ENCODE measurements at places on chromosomes 7 and 10.

DNA sequence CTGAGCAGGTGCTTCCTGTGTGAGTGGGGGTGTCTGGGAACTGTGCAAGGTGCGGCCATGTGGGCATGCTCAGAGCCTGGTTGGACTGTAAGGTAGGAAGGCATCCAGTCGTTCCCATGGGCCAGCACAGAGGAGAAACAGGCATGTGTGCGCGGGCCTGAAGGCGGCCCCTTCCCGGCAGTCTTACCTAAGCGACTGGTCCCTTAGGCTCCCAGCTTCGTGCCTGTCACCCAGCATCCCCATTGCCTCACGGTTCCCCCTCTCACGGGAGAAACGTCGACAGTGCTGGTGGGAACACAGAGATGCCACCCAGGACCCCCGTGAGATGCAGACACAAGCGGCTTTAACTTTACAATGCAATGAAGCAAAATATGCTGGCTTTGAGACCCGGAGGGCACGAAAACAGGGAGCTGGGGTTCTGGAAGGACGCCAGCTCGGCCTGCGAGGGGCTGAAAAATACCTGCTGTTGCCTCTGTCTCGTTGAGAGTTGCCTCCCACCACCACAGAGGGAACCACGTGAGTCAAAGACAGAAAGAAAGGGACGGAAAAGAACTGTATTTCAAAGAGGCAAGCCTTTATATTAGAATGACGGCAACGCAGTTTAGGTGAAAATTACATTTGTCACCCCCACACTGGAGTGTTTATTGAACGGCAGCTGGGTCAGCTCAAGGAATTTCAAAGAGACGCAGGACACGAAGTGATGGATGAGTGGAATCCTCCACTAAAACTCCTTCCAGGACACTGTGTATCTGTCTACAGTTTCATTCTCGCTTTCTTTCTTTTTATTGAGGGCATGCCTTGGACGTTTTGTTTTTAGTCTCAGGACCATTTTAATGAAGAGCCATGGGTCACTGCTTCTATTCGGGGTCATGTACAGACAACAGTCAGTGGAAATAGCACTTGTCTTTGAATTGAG, 128.4 kb downstream of the DNAJB6 start:
- DNase-seq: no peak

DNA sequence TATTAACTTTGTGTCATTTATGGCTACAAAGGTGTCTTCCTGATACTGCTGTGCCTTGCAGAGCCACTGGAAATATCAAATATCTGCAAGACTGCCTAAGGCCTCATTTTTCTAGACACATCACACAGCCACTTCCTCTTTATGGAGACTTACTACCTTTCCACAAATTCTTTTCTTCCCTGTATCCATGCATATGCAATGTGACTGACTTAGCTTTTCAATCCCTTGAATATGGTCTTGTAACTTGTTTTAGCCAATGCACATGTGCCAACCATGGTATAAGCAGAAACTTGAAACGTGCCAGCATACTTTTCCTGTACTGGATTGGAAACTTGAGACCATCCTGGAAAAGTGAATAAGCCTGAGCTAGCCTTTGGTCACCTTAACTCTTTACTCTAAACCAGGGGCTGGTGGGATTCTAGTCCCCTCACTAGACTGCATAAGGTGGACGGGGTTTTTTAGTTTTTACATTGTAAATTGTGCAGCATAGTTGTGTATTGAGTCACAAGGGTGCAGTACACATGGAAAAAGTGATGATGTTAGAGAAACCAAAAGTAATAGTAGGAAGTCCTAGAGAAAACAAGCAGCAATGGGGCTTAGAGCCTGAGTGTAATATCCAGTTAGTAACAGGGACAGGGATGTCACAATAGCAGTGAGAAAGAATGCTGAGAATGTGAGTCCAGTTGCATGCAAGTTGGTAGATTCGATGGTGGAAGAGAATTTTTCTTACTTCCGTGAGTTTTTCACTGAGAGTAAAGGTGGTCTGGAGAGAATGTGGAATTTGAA, 879.5 kb downstream of the SORCS1 start:
- DNase-seq: no peak

- no peak for DNase-seq
These were observed 43.9 kb downstream of the HIP1 start for GRCh38 chr7:75694638-75695399.

DNA sequence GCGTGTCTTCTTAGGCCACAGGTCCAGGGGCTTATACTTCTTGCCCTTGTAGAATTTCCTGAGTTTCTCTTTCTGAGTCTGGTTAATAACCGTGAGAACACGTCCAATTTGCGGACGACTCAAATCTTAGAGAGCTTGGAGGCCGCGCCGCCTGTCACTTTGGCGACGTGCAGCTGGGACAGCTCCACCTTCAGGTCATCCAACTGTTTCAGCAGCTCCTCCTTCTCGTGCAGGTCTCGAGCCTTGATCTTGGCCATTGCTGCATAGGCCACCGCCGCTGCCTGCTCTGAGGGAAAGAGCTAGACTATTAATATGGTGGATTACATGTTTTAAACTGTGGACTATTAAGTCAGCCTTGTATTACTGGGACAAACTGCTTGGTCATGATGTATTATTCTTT, 26.9 kb downstream of the EVX1 start:
- no peak for DNase-seq

DNA sequence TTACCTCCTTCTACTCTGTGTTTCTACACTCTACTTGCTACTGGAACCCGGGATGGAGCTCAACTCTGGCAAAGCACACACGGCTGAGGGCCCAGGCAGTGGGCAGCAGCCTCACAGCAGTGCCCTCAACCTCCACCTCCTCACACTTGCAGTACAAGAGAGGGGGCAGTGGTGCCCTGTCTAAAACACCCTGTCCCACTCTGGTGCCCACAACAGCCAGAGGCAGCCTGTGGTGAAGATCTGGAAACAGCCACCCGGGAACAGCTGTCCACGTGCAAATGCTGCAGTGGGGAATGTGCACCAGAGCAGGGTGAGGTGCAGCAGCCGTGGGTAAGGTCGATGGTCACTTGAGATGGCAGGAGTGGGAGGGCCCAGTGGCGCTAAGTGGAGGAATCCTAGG, 13.7 kb downstream of the MAT1A start:
- DNase-seq: no peak

DNA sequence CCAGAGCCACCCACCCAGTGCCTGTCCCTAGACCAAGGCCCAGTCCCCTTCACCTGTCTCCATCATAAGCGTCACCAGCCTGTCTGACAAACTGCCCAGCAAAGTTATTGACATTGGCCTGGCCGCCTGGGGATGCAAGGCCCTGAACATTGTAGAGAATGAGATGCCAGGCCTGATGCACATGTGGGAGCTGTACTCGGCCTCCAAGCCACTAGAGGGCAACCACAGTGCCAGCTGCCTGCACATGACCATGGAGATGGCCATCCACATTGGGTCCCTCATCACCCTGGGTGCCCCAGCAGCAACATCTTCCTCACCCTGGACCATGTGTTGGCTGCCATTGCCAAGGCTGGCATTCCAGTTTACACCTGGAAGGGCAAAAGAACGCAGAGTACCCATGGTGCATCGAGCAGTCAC, 63.7 kb upstream of the ANTXRL start:
- DNase-seq: no peak

DNA sequence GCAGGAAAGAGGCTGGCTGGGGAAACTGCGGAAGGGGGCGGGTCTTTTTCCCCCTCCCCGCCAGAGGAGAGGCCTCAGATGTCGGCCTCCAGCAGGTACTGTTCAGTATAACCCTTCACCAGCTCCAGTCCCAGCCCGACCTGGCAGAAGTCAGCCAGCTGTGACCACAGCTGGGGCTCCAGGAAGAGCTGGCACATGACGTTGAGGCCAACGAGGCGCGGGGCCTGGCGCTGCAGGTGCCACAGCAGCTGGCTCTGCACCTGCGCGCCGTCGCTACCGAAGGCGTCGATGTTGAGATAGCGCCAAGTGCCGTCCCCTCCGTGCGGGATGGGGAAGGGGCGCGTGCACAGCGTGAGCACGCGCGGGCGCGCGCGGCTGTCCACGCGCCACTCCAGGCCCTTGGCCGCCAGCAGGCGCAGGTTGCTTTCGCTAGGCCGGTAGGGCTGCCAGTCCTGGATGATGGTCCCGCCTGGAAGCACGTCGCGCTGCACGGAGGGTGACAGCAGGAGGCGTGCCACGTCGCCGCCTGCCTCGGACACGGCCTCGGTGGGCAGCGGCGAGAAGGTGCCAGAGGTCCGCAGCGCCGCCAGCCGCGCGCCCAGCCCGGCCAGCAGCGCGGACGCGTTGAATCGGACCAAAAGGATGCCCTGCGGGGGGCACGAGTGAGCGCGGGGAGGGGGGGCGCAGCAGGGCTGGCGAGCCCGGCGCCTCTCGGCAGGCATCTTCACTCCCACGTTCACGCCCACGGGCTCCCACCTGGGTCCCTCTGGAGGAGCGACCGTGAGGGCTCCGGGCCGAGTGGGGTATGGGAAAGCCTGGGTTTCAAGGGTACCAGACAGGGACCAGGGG, 6.9 kb upstream of the VGF start:
- peak; percentile 61 for DNase-seq

- no peak for DNase-seq
These were observed 53.8 kb downstream of the TAX1BP1 start for GRCh38 chr7:27793780-27794179.

- DNase-seq: no peak
These were observed 31.1 kb downstream of the PLXDC2 start for GRCh38 chr10:19847321-19847720.

DNA sequence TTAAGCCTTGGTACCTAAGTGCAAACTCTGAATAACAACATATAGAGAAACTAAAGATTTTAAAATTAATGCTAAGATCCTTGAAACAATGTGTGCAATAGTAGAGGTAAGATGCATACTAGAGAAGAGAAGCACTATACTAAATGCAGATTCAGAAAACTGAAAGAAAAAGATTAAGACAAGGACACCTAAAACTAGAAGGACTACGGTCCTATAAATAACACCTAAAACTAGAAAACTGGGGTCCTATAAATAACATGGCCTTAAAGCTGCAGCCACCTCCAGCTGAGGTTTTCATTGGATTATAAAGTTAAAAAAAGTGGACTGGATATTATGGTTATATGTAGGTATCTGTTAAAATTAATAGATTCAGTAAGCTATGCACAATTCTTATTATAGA, 320.9 kb downstream of the IPMK start:
- no peak for DNase-seq
